ENCODE measurements at places on chromosomes 2 and 18.

- DNase-seq: peak; percentile 76
Measured at GRCh38 chr2:222671259-222672067, at the start of gene MOGAT1. TSS of gene MOGAT1 (plus strand) at chr2:222671658. CDS start at chr2:222671786, 128 bp downstream.

GRCh38 chr18:45412577-45412976, 202.7 kb upstream of the SLC14A2 start:
- no peak for DNase-seq

DNA sequence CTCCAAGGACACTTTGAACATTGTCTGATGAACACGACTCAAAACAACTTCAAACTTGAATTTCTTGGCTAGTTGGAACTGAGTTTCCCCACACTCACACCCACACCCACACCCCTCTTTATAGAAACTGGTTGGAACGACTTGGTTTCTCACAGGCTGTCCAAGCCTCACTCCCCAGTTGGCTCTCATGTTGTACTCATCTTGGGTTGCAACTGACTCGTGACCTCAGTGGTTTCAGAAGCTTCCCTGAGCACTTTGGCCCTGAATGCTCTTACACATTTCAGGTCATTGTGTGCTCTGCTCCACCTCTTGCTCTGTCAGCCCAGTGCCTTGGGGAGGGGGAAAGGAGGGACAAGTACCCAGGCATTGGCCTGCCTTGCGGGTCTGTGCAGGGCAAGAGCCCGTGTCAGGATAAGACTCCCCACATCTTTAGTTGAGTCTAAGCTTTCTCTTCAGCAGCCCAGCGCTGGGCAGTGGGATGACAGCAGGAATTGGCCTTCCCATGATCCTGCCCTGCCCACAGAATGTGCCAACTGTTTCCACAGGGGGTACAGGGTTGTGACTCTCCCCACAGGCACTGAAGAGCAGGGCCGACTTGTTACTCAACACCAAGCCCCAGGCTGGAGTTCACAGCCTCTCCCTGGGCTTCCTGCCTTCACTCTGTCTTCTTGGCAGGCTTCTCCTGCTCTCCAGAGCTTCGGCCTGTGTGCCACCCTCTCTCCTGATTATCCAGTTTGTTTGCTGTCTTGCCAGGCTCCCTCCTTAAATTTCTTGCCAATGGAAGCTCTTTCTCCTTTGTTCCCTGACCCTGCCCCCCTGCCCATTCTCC, 104.6 kb downstream of the RTN4 start:
- DNase-seq: peak; percentile 67

DNA sequence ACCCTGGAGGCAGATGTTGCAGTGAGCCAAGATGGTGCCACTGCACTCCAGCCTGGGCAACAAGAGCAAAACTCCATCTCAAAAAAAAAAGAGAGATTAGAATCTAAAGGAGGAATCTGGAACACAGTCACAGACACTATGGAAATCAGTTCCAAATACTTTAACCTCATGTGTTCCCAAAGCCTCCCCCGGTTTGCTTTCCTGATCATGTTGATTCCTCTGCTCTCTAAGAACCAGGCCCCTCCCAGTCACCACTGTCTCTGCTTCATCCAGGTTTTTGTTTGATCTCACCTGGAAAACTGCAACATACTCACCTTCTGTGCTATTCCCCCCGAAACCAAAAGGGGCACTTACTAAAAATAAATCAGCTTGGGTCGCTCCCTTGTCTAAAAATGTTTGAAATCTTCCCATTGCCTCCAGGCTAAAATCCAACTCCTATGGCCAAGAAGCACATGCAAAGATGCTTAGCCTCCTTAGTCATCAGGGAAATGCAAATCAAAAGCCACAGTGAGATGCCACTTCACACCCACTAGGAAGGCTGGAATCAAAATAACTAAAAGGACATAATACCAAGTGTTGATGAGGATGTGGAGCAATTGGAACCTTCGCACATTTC, 6.2 kb upstream of the NEU2 start:
- DNase-seq: no peak

DNA sequence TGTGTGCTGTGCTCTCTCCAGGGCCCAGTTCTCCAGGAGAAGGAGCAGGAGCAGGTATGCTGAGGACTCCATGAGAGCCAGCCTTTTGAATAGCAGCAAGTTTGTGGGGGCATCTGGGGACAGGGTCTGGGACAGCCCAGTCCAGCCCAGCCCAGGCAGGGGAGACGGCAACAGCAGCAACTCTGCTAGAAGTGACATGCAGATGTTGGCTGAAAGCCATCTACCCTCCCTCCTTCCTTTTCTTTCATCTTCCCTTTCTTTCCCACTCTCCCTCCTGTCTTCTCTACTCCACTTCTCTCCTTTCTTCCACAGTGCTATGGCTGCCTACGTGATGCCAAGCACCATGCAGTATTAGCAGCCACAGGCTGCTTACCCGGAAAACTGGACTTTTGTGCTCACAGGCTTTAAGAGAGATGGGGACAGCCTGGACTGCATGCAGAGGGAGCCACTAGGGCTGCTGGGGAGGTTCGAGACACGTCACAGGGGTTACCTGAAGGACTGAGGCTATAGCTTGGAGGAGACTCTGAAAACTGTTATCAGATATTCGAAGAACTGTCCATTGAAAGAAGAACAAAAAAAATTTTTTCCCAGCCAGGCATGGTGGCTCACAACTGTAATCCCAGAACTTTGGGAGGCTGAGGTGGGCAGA, 23.8 kb upstream of the YWHAQ start:
- DNase-seq: no peak

DNA sequence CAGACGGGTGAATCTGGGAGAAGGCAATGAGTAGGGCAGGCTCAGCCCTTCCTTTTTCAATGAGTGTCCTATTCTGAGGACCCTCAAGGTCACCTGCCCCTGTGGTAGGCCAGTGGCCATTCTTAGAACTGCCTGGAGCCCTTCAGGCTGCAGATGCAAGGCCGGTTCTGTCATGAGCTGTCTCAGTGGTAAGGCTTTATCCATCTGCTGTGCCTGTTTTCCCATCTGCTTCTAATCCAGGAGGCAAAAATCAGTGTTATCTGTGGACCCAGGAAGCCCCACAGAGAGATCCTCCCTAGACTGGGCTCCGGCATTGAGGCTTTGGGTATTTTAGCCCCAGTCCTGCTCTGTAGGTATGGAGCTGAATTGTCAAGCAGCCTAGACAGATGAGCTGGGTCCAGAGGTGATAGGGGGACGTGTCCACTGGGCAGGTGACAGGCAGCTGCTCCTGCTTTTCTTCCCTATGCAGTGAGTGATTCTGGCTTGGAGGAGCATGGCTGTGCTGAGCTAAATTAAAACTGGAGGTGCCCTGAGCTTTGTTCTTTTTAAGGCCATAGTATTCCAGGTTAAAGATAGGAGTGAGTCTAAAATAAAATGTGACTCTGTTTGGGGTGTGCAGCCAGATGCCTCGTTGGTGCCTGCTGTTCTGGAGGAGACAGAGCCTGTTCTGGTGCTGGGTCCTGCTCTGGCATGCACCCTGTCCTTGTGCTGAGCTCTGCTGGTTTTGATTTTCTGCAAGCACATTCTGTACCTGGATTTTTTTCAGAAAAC, 92.5 kb downstream of the FHOD3 start:
- DNase-seq: no peak

GRCh38 chr2:181574321-181574720, 82.6 kb downstream of the CERKL start:
- DNase-seq: no peak

- no peak for DNase-seq
Measured at GRCh38 chr2:145119225-145119624, 599.3 kb upstream of the ZEB2 start.

DNA sequence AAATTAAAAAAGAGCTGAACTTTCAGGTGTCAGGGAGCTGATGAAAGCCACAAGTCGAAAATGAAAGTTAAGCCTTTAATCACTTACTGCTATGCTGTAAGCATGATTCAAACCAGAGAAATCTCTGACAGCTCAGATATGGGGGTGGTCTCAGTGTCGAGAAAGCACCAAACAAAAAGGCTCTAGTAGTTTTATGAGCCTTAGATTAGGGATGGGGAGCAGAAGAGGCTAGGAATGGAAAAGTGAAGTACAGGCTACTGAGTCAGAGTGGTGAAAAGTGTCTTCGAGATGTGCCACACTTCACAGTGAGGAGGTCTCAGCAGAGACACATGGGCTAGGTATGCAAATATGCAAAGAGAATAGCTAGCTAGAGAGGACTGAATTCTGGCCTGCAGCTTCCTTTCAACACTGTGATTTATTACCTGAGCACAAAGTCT, 482.2 kb downstream of the SPAG16 start:
- DNase-seq: no peak

- no peak for DNase-seq
Measured at GRCh38 chr2:214547931-214548330, 137.1 kb downstream of the VWC2L start.

GRCh38 chr18:41818381-41819355, 136.4 kb upstream of the PIK3C3 start:
- no peak for DNase-seq

DNA sequence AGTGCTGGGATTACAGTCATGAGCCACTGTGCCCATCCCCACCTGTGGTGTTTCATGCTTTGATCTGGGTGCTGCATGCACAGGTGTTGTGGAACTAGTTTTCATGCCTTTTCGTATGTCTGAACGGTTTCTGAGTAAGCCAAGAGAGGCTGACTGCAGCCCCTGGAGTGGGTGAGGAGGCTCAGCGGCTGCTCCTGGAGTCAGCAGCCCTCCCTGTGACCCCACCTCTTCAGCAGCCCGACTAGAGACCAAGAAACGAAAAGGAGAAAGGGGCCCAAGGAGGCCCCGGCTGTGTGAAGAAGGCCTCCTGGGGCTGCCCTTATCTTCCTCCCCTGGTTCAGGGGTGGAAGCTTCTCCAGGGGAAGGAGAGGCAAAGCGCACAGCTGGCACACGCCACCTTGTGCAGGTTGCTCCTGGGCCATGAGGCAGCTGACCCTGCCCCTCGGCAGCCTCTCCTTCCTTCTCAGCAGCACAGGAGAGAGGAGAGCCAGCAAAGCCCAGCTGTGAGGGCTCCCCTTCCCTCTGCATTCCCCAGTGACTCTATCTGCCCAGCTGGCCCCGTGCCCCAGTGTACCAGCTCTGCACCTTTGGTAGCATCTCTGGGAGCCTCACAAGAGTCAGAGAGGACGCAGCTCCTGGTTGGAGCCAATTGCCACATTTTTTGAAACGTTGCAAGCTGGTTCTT, 182.5 kb upstream of the HS6ST1 start:
- no peak for DNase-seq

DNA sequence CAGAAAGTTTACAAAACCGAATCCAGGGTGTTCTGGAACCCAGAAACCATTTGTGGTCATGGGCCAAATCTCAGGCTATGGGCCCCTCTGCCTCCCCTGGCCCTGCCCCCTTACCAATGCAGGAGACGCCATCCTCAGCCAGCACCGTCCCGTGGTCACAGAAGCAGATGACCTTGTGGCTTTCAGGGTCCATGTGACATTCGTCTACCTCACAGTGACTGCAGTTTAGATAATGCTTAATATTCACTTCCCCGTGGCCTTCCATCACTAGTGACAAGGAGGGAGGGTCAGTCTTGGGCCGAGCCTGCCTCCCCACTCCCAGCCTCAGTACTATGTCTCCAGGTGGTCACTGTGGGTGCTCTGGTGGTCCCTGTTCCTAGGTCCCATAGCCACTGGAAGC, 111.6 kb downstream of the CLIP4 start:
- DNase-seq: no peak

GRCh38 chr2:195639959-195640358, 17.1 kb upstream of the SLC39A10 start:
- DNase-seq: no peak

DNA sequence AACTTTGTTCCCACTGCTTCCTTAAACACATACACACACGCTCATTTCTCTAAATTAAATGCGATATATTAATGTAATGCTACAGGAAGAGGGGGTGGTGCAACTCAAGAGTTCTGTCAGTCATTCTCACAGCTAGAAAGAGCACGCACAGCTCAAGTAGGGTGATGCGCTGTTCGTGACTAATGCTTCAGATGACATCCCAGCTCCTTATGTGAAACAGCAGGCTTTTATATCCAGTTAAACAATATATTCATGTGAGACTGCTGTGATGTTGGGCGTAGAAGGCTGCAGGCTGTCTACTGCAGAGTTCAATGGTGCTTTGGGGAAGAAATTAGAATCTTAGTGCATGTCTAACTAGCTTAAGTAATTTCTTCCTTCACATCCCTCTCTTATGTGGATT, 912.6 kb upstream of the FSHR start:
- DNase-seq: no peak

DNA sequence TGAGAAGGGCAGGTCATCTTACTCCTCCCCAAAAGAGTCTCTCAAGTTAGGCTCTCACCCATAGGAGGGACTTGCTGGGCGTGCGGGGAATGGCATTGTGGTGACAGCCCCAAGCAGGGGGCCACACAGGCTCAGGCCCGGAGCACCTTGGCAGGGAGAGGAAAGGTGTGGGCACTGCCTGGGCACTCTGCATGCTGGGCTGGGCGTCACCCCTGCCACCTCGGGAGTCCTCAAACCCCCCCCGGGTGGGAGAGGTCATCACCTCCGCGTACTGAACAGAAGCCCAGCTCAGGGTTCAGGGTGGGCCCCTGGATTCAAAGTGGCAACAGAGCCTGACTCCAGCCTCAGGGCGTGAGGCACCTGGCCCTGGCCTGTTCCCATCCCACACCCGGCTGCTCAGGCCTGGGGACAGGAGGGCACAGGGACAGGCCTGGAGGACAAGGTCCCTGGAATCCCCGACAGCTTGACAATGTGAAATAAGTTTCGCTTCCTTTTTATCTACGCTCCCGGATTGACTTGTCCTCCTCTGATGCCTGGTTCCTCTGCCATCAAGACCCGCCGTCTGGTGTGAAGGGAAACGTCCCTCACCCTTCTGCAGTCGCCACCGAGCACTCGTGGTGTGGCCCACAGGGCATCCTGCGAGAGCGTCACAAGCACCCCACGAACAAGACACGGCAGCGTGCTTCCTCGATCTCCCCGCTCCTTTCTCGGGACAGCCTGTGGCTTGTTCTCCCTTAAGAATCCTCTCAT, 97.8 kb downstream of the HDAC4 start:
- DNase-seq: peak; percentile 16

DNA sequence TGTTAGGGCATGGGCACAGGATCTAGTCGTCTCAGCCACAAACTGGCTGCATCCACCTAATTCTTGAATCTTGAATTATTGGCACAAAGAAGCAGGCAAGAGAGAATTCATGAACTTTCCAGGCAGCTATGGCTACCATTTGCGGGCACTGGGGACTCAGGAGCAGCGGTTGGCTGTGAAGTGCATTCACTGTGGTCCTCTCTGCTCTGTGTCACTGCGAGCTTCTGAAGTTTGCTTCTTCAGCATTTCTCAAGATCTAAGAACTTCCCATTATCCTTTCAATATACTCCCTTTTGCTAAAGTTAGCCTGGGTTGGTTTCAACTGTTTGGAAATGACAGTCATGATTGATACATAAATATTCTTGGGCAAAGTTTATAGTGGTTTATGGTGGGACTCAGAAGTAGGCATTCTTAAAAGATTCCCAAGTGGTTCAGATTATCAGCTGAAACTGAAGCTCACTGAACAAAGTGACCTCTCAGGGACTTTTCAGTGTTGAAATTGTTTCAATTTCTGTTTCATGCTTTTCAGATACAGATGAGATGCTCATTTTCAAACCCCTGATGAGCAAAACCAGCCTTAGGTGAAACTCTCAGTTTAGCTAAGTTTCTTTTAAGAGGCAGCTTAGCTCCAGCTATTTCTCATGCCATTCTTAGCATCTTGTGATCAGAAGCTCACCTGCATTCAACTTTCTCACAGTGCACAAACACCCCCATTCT, 1258.3 kb upstream of the GYPC start:
- no peak for DNase-seq

All from midbrain (tissue), 1 donor.